ENCODE measurements at places on chromosomes 1 and 21. TPM values are rescaled to one million over a fixed set of nuclear protein-coding genes. Genes with fewer than 3 reads are reported as not detected.

TRIM45 gene
- 4.0 TPM for total RNA-seq

RGS13 gene
- total RNA-seq, result not detected

C1QA gene
- not detected for total RNA-seq

LAPTM5 gene
- not detected for total RNA-seq

TAS1R3 gene
- total RNA-seq, result under 0.01 TPM

MR1 gene
- total RNA-seq, result 3.9 TPM

CYP4A11 gene
- total RNA-seq, result not detected

UTS2 gene
- total RNA-seq, result 0.17 TPM

GNG12 gene
- total RNA-seq, result 85.6 TPM

C1QC gene
- total RNA-seq, result not detected

IGSF21 gene
- total RNA-seq, result not detected

NOTCH2NLA gene
- total RNA-seq, result 17.8 TPM

SPATA46 gene
- total RNA-seq, result not detected

ERMAP gene
- 6.7 TPM for total RNA-seq

TSSK3 gene
- total RNA-seq, result under 0.01 TPM

REN gene
- total RNA-seq, result 0.67 TPM

OR6K3 gene
- total RNA-seq, result not detected

S100A12 gene
- total RNA-seq, result not detected

FAM177B gene
- not detected for total RNA-seq

BNIPL gene
- total RNA-seq, result 0.17 TPM

All from bronchus fibroblast of lung (primary cell).